ENCODE measurements at places on chromosomes 12 and 14.

DNA sequence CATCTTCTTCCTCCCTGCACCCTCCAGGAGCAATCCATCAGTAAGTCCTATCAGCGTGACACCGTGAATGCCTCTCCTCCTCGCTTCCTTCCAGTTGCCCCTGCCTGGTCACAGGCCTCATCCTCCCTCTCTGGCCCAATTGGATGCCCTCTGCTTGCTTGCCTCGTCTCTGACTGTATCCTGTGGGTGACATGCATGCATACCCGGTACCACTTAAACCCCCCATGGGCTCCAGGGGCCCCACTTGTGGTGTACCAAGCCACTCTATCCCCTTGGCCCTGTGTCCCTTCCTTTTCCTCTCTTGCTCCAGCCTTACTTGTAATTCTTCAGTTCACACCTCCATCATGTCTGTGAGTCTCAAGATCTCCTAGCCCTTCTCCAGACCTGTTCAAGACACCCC, 106.0 kb upstream of the RTL1 start:
- no peak overlapping the region for H3K4me3 ChIP-seq
- no peak overlapping the region for H3K27ac ChIP-seq
- peaks cover 14% of the 10 kb centered on the region for H3K4me1 ChIP-seq

DNA sequence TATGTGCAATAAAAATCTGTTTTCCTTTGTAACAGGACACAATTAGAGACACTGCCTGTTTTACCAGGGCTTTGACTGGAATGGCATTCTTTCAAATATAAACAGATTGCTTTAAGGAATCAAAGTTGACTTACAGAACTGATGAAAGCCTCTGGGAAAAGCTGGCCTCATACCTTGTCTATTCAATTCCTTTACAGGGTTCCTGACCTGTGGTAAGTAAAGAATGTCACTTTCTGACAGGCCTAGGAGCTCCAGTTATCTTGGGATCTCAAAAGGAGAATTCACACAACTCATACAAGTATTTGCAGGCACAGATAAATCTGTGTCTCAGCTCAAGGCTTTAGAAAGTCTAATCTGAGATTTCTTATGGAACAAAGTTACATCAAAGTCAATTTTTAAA, 88.4 kb downstream of the BCAT1 start:
- peaks cover 15% of the 10 kb centered on the region for H3K4me1 ChIP-seq
- H3K4me3 ChIP-seq: no peak overlapping the region
- no peaks in the 10 kb centered on the region for H3K27me3 ChIP-seq
- H3K36me3 ChIP-seq: peaks cover 12% of the 10 kb centered on the region

DNA sequence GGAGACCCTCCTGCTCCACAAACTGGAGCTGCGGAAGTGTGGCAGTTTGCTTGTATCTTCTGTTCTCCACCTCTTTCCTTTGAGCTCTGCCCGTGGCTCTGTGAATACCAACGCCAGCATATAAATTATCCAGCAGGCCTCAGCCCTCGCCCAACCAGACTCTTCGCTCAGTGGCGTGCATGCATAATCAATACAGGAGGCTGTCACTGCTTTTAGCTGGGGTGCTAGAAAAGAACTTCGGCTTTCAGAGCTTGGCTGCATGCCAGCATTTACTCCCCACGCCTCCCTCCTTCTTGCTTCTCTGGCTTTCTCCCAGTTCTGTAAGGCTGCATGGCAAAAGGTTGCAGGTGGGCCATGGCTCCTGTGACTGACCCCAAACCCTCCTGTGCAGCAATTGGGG, 26.9 kb downstream of the NRXN3 start:
- H3K4me3 ChIP-seq: no peak overlapping the region
- no peaks in the 10 kb centered on the region for H3K4me1 ChIP-seq
- no peak overlapping the region for H3K27ac ChIP-seq
- H3K27me3 ChIP-seq: no peaks in the 10 kb centered on the region

GRCh38 chr12:73221836-73222235, 949.7 kb downstream of the TRHDE start:
- no peaks in the 10 kb centered on the region for H3K27me3 ChIP-seq
- no peaks in the 10 kb centered on the region for H3K36me3 ChIP-seq
- H3K4me1 ChIP-seq: no peaks in the 10 kb centered on the region

GRCh38 chr14:23605931-23606585, 27.5 kb upstream of the JPH4 start:
- peaks cover 5% of the 10 kb centered on the region for H3K27me3 ChIP-seq
- H3K4me1 ChIP-seq: no peaks in the 10 kb centered on the region
- H3K36me3 ChIP-seq: no peaks in the 10 kb centered on the region
- H3K27ac ChIP-seq: no peak overlapping the region
- no peak overlapping the region for H3K4me3 ChIP-seq

All from IMR-90 (cell line).